ENCODE measurements at places on chromosomes 16 and 17.

DNA sequence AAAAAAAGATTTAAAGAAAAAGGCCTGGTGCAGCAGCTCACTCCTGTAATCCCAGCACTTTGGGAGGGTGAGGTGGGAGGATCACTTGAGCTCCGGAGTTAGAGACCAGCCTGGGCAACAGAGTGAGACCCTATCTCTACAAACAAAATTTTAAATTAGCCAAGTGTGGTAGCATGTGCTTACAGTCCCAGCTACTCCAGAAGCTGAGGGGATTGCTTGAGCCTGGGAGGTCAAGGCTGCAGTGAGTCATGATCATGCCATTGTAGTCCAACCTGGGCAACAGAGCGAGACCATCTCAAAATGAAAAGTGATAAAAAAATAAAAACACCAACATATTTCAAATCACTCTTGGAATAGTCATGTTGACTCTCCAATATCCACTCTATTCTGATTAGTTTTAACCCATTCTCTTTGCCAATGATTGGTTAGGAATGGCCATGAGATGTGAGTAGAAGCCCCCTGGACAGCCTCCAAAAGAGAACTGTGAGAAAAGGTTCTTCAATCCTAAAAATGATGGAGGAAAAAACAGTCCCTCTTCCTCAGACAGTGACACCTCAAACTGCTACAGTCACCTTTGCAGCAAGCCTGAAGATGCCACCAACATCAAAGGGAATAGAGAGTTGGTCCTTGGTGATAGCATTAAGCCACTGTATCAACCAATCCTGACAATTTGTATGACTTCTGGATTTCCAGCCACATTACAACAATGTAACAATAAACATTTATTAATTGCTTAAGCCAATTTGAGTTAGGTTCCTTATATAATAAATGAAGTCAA is 2.9 kb upstream of the KANSL1 start:
- DNase-seq: no peak

- DNase-seq: no peak
These were observed 751 bp downstream of the DCAF7 start for GRCh38 chr17:63550817-63551639.

GRCh38 chr16:81798311-81799137 is 19.4 kb downstream of the PLCG2 start:
- DNase-seq: no peak

DNA sequence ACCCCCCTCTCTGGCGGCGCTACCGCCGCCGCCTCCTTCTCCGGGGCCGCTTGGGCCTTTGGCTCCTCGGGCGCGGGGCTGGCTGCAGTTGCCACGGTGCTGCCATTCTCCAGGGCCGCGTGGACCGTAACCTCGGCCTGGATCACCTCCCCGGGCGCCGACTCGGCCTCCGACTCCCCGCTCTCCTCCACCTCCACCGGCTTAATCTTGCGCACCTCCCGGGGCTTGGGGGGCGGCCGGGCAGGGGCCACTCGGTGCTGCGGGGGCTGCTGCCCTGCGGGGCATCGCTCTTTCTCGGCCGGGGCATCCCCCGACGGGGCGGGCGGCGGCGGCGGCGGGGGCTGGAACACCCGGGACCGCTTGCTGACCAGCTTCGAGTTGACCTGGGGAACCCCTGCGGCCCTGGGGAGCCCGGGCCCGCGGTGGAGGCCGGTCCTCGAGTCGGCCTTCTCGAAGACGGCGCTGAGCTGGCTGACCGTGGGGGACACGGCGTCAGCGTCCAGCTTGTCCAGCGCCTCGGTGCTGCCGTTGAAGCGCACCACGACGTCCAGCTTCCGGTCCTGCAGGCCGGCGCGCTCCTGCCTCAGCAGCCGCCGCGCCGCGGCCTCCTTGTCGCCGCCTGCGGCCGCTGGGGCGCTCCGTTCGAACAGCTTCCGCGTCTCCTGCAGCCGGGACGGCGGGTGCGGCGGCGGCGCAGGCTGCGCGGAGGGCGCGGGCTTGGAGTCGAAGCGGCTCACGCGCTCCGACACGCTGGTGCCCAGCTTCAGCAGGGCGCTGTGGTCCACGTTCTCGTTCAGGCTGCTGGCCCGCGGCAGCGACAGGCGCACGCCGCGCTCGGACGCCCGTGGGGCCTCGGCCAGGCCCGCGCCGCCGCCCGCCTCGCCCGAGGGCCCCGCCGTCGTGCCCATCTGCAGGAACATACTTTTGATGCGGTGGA is 792 bp downstream of the PPP1R9B start:
- DNase-seq: peak; percentile 54

DNA sequence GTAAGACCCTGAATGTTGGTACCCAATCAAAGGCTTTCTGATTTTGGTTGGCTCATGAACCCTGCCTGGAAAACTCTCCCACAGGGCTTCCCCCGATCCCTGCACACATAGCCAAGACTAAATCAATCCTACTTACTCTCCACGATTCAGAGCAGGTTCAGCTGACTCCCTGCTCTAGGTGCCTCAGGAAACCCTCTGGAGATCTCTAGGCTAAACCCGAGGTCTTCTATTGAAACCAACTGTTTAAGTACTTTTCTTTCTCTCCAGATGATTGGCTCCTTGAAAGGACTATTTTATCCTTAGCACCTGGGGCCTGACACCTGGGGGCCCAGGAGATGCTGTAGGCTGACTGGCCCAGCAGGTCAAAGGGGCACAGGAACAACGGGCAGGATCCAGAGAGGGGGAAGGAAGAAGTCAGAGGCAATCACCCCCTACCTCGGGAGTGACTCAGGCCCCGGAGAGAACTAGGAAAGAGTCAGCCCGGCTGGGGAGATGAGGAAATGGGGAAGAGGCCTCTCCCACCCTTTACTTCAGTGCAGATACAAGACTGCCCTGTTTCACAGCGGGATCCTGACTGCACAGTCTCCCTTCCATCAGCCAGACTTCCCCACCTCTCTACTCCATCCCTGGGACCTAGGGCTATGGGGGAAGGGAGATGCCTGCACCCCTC is 2.0 kb downstream of the TBC1D10B start:
- DNase-seq: no peak

GRCh38 chr16:15856901-15857698 is at the start of gene MYH11:
Gene MYH11 (minus strand): TSS chr16:15857028. CDS start chr16:15838252, 18,776 bp downstream.
- DNase-seq: no peak

DNA sequence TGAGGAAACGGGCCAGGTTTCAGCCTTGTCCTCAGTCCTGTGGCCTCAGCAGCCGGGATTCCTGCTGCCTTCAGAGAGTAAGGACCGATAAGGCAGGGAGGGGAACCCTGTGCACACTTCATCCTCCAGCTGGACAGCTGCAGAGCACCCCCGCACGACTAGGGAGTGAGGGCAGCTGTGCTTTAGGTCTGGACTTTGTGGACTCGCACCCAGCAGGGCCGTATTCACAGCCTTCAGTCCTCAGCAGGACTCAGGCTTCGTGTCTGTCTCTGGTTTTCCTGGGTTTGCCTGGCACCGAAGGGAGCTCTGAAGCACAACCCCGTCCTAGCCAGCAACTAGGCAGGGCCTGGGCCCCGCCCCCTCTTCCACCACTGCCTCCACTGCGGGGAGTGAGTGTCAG is 45.8 kb upstream of the CACNG5 start:
- DNase-seq: no peak

GRCh38 chr17:19306160-19307111 is 56.1 kb downstream of the B9D1 start:
- no peak for DNase-seq

- DNase-seq: peak; percentile 19
These were observed 543.3 kb downstream of the WWOX start for GRCh38 chr16:78642621-78643285.

GRCh38 chr17:67500677-67501300 is 123.7 kb downstream of the PITPNC1 start:
- DNase-seq: no peak

GRCh38 chr16:10536814-10537389 is 43.5 kb downstream of the EMP2 start:
- no peak for DNase-seq

DNA sequence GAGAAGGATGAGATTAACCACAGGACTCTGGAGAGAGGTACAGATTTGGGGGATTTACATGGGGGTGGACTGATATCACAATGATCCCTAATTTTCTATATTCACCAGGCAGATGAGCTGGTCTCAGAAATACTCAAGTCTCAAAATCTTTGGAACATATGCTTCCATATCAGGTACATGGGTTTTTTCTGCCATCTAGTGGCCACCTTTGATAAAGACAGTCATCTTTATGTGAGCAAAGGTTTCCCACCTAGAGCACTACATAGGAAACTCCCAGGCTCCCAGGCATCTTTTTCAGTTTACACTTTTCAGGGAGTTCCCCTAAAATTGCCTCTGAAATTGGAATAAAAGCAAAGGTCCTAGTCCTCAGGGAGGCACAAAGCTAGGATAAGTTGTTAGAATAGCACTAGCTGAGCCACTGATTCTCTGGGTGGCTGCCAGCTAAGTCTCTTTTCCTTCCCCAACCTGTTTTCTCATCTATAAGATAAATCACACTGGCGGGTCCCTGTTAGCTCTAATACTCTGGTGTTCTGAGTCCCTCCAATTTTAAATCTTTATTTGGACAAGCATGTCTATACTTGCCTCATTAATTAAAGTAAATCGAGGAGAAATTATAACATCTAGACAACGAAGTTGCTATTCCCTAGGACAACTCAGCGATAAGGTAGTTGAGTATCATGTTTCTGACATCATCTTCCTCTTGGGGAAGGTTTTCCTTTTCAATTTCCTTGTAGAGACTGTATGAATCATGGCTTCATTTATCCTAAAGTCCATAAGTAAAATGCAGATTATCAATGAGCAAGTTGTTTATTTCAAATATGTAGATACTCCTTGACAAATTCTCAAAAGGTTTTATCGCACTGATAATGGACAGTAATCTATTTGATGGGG is 19.0 kb upstream of the MON1B start:
- DNase-seq: peak; percentile 43

DNA sequence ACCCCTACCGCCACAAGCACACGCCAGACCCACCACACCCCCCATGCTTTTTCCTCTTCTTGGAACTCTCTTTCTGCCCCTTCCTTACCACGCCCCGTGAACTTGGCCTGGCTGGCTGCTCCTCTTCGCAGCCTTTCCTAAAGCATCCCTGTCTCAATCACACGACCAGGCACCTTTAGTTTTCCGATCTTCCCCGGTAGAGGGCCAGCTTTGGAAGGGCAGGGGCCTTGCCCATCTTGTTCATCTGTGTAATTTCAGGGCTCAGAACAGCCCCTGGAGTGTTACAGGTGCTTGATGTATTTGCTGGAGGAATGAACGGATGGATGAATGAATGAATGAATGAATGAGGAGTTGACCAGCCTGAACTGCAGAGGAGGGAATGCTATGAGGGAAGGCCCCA is 3.7 kb downstream of the SPPL2C start:
- no peak for DNase-seq

DNA sequence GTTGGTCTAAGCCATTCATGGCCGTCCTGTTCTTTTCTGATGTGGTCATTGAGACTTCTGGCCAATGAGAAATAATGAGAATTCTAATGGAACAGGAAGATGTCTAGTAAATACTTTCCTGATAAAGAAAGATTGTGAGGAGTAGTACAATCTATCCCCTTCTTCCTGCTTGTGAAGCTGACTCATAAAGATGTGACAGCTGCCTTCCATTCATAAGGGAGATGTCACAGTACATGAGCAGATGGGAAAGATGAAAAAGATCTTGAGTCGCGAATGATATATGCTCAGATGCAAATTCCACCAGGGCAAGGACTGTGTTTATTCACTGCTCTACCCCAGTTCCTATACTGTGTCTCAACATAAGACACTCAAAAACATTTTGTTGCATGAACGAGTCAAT is 111.7 kb upstream of the FOXF1 start:
- DNase-seq: no peak

GRCh38 chr17:28326114-28326513 is 7.1 kb downstream of the TMEM97 start:
- DNase-seq: no peak

DNA sequence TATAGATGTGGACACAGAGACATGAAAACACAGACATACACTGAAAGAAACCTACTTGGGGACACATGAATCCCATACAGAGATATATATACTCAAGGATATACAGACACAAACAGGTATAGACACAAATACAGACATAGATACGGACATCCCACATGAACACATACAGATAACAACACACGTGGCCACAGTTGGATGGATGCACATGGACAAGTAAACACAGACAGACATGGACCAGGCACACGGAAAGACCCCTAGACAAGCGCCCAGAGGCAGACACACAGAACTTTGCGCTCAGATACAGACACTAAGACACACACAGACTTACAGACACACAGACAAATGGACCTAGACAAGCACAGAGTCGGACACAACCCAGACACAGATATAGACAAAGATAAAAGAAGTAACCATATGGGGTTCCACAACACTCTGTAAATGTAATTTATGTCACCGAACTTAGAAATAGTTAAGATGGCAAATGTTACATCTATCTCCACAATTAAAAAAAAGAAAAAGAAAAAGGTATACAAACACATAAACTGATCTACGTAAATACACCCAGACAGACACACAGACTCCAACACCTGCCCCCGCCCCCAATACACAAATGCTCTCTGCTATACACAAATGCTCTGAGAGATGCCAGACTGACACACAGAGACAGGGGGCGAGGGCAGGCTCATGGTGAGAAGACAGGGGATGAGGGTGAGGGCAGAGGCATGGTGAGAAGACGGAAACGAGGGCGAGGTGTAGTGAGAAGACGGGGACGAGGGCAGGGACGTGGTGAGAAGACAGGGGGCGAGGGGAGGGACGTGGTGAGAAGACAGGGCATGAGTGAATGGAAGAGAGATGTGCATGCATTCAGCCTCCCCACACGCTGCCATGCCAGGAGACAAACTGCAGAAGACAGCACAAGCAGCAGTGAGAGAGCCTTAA is 118.3 kb downstream of the SMG6 start:
- DNase-seq: no peak

DNA sequence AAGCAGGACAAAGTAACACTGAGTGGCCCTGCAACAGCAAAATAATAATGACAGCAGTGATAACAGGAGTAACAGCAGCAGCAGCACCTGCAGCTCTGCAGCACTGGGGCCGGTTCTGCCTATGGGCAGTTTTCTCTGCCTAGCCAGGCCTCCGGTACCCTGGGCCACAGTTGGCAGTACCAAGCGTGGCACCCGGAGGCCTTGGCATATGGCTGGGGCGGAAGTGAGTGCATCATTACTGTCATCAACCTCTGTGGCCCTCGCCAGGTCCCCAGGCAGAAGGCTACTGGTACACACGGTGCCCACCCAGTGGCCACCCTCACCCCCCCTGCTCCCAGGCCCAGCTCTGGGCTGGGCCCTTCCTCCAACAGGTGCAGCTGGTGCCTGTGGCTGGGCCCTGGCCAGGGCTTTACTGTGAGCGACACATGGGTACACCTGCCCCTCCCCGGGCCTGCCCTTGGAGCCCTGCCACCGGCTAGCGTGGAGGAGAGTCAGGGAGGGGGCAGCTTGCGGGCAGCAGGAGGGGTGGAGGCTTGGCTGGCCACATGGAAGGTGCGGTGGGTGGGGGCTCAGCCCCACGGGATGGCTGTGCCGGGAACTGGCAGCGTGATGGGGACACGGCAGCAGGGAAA is 3.0 kb downstream of the KCNJ12 start:
- no peak for DNase-seq

Data from HuH-7.5 (cell line).